ENCODE measurements at places on chromosomes 7 and 10.

DNA sequence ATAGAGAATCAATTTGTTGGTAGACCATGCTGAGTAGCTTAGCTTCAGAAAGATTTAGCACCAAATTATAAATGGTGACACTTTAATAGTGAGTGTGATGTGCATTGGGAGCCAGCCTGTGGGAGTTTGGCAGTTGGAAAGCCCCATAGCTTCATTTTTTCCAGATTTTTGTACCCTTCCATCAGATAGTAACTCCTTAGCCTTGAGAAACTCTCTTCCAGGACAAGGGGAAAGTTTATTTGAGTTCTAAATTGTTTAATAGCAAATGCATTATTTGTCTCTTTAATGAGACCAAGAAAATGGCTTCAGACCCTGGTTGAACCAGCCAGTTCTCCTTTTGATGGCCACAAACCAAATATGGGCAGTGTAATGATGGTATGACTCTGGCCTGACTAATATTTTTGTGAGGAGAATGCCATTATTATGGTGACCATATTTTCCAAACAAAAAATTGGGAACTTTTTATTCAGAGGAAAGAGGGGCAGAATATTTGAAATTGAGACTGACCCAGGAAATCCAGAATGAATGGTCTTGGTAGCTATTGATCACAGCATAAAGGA lies 49.8 kb downstream of the PLCE1 start:
- DNase-seq, result no peak

GRCh38 chr10:95414016-95414830 lies 123.4 kb upstream of the PDLIM1 start:
- DNase-seq, result no peak

GRCh38 chr7:101216001-101216859 lies 1.2 kb downstream of the PLOD3 start:
- DNase-seq, result no peak

DNA sequence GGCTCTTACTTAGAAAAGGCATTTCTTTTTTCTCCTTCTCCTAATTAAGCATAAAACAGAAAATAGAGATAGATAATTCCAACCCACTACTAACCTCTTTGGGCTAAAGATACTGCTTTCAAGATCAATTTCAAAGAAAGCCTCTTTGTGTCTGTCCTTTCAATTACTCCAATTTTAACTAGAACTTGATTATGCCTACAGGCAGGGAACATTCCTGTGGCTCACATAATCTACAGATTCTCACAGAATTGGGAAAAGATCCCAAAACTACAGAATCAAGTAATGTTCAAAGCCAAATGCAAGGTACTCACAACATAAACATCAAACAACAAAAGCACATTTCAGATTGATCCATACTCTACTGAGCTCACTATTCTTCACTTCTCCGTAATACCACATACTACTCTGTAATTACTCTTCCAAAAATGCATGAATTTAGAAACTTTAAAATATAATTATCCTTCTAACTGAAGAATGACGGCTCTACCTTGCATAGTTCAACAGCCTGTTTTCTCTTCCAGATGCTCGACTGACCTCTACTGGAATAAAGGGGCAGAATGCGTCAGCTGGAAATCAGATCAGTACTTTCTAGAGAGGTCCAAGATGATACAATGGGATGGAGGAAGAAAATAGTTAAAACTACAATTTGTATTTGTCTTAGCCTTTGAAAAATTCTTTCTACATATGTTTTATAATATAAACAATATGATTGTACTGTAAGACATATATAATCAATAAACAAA lies 3.9 kb downstream of the MTERF1 start:
- DNase-seq, result no peak

- no peak for DNase-seq
Observed at GRCh38 chr10:68697106-68697505, 23.9 kb upstream of the CCAR1 start.

DNA sequence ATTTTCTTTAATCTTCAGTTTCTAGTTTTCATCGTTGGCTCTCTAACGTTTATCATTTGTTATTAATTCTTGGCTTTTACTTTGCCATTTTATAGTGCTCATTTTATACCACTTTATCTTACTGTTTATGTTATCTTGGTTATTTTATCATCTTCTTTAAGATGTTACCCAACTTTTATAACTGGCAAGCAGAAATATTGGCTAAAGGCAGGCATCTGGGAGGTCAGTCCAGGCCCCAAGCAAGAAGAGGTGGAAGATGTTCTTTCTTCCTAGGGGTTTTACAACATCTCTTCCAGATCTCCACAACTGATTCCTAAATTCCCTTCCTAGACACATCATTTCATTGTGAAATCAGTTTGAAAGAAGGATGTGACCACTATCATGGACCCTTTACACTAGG lies 208.1 kb downstream of the AHR start:
- DNase-seq, result no peak

- no peak for DNase-seq
Observed at GRCh38 chr7:66142996-66143395, 28.3 kb downstream of the CRCP start.

DNA sequence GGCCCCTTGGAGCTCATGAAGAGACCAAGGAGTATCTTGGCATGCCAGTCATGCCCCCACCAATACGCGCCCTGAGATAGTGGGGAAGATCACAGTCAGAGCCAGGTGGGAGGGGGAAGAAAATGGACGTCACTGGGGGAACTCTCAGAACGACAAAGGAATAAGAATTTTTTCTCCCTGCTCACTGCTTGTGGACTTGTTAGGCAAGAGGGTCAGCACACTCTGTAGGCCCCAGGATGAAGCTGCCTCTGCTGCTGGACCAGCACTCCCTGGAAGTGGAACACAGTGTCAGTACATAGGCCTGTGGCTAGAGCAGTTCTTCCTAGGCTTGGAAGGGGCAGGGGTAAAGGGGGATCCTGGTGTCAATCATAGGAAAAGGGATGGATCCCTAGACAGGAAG lies 46.5 kb downstream of the DRGX start:
- no peak for DNase-seq

- DNase-seq, result no peak
Observed at GRCh38 chr10:116720668-116721546, 21.5 kb downstream of the HSPA12A start.

- no peak for DNase-seq
Observed at GRCh38 chr7:96359876-96360275, 38.0 kb upstream of the SLC25A13 start.

GRCh38 chr7:85851571-85852193 lies 664.8 kb upstream of the SEMA3D start:
- DNase-seq, result no peak

GRCh38 chr10:64529003-64529350 lies 1007.8 kb downstream of the REEP3 start:
- DNase-seq, result no peak

DNA sequence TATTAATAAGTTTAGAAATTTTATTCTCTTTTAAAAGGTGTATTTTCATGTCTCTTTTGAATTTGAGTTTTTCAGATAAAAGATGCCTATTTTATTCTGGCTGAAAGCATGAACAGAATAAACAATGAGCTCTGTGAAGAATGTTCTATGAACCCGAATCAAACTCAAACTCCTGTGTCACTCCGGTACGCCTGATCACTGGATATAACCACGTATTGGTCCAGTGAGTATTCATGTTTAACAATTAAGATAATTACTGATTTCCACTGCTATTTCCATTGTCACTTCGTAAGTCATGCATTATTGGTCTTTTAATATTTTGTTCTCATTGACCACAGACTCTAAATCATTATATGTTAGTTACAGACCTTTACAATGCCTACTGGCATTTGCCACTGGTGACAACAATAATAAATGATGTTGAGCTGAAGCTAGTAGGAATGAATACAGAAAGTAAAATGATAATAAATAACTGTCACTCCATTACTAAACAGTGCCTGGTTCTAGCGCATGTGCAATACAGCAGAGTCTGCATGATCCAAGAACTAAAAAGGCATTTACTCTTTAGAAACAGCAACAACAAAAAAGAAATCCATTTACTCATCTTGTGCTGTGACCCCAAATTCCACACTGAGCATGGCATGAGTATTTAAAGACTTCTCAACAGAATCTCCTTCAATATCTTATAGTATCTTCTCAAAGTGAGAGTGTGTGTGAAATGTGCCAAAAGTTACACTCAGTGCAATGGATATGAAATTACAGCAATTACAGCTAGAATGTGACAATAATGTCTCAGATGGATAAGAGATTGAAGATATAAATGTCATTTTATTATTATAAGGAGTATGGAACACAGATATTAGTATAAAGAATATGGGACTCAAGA lies 827.0 kb upstream of the LRRTM3 start:
- DNase-seq, result no peak

DNA sequence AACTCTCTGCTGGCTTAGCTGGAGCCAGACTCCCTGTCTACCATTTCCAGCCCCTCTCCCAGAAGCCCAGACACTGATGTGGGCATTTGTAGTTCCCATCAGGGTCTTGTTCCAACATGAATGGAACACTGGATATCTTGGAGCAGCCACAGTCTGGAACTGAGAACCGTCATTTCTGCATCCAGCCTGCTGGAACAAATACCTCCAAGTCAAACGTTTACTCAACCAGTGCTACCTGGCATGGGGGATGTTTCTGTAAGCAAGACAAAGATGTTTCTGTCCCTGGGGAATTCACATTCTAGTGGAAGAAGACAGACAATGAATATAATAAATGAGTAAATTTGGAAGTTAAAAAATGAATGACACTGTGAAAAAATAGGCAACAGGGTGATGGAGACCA lies 70.8 kb upstream of the ZNF438 start:
- no peak for DNase-seq

- DNase-seq, result peak; percentile 53
Observed at GRCh38 chr7:36280840-36281812, 108.5 kb upstream of the ANLN start.

DNA sequence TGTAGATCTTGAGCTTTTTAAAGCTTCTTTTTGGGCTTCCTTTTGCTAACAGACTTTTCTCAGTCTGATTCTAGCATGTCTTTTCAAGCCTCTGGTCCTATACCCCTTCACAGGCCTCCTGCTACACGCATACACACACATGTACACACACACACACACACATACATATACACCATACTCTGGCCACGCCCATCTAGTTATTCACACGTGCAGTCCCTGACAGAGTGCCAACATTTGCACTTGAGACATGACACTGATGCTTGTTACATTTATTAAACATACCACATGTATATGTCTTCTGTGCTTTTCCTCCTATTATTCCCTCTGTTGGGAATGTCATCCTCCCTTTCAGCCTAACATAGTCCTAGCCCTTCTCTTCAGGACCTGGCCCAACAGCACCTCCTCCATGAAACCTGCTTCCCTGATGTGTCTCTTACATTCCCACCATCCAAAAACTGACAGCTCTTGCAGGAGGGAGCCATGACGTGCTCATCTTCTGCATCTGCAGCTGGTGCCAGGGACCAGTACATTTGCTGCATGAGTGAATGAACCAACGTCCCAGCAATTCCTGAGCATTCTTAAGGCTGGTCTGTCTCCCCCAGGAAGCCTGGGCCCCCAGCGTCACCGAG lies 222.1 kb downstream of the ARHGAP12 start:
- no peak for DNase-seq

GRCh38 chr7:159015454-159016410 lies 128.9 kb downstream of the VIPR2 start:
- DNase-seq, result no peak

DNA sequence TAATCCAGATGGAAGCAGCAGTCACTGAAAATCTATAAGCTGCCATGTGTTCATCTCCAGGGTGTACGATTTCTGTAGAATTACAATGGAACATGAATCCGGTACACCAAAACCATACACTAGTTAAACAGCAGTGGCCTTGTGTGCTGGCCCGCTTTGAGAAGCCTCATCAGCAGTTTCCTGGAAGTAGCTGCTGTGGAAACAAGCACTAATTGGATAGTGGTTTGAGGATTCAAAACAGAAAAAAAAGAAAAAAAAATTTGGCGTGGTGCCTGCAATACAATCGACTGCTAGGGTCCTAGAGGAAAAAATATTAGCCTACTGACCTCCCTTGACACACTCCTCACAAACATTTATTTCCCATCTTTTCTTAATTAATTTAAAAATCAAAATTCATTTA lies 545.9 kb downstream of the SORCS1 start:
- DNase-seq, result no peak

DNA sequence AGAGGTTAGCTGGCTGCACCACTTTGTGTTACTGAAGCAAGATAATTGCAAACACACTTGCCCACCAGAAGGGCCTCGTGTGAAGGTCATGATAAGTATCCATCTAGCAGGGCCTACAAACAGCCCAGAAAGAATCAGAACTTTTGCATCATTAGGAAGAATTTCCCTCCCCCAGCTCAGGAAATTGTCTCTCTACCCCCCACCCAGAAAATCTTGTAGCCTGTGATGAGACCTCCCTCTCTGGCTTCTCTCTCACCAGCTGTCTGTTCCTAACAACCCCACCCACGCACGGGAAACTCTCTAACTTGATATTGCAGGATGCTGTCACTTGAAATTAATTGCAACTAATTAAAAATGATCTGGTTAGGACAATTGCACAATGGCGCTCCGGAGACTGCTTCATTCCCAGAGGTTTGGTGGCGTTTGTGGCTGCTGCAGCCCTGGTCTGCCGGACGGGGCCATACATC lies 34.5 kb downstream of the ZNF503 start:
- no peak for DNase-seq

Data from CD4-positive, alpha-beta T cell treated with Interleukin-15 for 1 hour (primary cell).